Omental fat pad (tissue), 4 donors: ENCODE measurements at places on chromosomes 13 and 19.

GRCh38 chr19:35098413-35099049, 17.1 kb upstream of the FXYD3 start:
- DNase-seq, result no peak

DNA sequence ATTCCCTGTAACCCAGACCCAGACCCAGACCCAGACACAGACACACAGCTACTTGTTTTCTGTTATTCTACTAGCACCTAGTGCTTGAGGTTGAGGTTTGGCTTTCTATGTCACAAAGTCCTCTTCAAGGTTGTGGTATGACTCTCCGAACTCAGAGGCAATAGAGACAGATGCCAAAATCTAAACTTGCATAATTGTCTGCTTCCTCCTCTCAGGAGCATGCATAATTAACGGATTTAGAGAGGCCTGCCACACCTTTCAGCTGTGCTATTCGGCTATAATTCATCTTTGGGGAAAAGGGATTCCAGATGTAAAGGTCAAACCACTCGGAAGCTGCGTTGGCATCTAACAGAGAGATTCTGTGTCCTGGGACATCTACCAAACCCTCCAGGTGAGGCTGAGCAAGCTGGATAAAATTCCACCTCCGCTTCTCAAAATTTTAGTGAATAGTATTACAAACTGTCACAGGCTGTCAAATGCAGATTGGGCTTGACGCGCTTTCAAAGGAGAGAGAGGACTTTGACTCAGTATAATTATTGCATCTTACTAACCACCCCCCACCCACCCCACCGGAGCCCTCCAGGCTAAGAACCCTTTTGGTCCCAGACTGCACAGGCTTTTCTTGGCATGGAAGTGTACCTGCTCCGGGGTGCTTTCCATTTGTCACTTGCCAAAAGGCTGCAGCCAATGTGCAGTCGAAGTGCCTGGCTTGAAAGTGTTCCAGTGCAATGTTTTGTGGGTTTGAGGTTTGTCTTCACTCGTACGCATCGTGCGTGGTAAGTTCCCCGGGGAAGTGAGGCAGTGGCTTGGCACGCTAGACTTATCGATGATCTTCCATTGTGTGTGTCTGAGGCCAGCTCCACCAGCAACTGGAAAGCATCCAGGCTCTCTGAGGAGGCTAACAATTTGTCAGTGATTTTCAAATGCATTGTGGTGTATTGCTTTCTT, 194.1 kb downstream of the TDRD3 start:
- no peak for DNase-seq

DNA sequence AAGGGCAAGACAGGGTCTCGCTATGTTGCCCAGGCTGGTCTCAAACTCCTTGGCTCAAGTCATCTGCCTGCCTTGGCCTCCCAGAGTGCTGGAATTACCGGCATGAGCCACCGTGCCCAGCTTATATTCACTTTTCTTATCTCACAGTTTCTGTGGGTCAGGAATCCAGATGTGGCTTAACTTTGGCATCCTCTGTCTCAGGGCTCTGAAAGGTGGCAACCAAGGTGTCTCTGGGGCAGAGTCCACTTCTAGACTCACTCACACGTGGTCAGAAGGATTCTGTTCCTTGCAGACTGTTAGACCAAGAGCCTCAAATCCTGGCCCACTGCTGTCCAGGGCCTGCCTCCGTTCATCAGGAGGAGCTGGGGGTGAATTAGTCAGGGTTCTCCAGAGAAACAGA, 7.6 kb upstream of the LMNB2 start:
- DNase-seq, result no peak

DNA sequence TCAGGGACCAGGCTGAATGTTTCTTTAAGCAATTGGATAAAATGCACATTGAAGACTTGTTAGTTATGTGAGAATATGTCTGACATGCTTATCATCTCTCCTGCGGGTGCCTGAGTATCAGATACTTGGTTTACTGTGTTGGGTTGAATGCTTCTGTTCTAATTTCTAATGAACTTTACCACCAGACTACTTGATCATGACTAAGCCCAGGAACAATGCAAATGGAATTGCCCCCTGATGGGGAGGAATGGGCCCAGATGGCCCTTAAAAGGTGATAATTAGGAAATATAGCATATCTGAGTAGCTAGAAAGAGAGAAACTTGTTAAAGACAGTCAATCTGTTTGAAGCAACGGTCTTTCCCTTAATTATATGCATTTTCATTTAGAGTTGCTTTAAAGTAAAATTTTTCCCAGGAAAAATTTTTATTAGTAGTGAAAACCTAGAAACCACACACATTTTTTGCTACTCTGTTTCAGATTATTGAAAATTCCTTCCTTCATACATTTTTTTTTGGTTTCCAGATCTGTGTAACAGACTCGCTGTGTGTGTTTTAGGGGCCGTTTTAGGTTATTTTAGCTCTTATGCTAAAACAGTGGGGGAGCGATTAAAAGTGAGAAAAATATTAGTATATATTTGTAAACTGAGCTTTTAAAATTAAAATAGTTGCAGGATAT, 186.6 kb downstream of the TM9SF2 start:
- DNase-seq, result no peak

DNA sequence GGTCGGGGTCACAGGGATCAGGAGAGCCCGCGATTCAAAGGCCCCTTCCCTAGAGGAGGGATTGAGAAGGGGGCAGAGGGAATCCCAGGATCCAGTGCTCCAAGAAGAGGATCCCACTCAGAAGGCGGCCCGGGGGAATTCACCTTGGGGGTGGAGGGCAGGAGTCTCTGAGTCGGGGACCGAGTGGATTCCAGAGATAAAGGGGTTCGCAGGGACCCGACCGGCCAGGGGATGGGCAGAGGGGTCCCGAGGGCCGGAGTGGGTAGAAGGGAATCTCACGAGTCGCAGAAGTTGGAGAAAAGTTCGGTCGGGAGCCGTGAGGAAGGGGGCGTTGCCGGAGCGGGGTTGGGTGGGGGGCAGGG, 261 bp downstream of the PRKD2 start:
- no peak for DNase-seq

GRCh38 chr13:23705583-23705982, 135.4 kb downstream of the TNFRSF19 start:
- DNase-seq, result no peak

DNA sequence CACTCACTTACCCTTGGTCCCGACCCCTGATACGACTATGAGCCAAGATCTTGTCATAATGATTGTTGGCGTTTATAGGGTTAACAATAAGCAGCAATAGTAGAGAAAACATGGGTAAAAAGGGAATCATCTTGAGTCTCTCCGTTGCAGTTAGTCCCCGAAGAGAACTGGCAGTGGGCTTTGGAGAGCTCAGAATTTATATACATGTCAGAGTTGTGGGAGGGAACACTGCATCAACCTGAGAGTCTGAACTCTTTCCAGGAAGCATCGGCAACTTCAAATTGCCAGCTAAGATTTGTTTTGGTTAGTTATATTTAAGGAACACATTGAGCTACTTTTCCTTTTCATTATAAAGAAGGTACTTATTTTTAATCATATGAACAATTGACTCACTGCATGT, at the start of gene POSTN:
Gene POSTN (minus strand): TSS at position 172 of the 400 bp plus-strand sequence. CDS start 42 bp downstream, at position 130.
- no peak for DNase-seq

GRCh38 chr13:26060357-26060756, 8.5 kb upstream of the SHISA2 start:
- DNase-seq, result no peak

GRCh38 chr19:5030822-5031221, 61.9 kb downstream of the KDM4B start:
- no peak for DNase-seq

DNA sequence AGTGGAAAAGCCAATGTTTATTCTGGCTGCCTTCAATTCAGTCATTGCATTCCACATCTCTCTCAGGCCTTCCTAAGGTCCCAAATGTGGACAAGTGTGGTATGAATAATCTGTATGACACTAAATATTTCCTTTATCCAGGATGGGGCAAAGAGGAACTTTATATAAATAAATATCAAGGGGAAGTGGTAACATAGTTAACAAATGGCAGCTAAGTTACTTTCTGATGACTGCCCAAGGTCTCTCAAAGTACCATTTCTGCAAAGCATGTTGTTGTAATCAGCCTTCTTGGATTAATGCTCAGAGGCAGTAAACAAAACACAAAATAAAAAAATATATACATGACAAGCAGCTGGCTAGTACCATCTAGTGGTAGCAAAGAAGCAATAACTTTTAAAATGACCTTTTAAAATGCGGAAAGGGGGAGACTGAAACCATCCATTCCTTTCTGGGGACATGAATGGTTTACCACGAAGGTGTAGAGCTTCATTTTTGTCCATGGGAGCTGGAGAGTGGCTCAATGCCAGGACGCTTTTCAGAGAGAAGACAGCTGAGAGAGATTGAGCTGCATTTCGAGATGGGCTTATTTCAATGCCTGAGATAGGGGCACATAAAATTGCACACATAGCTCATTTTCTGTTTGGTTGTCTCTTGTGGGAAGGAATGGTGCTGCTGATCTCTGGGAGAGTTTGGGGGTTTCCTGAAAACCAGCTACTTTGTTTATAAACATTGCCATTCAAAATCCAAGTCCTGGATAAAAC, 259.2 kb downstream of the RFC3 start:
- no peak for DNase-seq

DNA sequence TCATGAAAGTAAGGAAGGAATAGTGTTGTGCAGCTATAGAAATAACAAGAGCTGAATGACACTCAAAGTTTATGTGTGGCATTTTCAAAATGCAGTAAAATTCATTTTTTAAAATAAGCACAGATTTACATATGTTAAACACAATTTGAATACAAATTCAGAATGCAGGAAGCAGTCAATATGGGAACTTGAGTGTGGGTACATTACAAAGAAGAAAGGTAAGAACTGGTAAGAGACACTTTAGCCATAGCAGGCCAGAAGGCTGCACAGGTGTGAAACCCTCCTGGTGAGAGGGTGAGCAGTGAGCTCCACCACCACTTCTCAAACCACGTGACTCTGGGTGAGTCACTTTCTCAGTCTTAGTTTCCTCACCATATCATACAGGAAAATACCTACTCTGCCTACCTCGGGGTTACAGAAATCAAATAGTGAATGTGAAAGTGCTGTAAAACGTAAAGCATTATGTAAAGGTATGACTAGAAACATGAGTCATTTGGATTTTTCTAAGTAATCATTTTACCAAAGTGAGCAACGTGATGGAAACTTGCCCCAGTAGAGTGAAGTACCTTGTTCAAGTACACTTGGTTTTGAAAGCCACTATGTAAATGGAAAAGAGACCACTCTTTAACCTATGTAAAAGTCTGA, 40.5 kb downstream of the USP12 start:
- no peak for DNase-seq

DNA sequence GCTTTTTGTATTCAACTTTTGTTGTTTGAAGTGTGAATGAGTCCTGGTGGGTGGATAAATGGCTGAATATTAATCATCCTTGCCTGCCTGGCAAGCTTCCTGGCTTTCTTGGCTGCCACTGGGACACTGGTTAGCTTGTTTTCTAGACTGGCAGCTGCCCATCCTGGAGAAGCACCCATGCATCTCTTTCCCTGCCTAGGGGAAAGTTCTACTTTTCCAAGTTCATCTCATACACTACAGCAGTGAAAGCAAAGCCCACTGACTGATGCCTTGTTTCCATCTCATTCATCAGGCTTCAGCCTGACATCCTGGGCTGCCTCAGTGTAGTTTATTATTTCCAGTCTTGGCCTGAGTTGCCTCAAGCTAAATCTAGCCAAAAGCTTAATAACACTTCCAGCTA, 244.8 kb downstream of the PCDH20 start:
- DNase-seq, result no peak

DNA sequence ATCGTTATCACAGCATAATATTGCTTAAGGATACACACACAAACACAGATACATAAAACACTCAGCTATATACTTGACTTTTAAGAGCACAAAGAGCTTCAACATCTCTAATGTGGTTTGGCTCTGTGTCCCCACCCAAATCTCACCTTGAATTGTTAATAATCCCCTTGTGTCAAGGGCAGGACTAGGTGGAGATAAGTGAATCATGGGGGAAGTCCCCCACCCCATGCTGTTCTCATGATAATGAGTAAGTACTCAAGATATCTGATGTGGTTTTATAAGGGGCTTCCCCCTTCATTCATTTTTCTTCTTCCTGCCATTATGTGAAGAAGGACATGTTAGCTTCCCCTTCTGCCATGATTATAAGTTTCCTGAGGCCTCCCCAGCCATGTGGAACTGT, 481.4 kb downstream of the PCDH9 start:
- no peak for DNase-seq

DNA sequence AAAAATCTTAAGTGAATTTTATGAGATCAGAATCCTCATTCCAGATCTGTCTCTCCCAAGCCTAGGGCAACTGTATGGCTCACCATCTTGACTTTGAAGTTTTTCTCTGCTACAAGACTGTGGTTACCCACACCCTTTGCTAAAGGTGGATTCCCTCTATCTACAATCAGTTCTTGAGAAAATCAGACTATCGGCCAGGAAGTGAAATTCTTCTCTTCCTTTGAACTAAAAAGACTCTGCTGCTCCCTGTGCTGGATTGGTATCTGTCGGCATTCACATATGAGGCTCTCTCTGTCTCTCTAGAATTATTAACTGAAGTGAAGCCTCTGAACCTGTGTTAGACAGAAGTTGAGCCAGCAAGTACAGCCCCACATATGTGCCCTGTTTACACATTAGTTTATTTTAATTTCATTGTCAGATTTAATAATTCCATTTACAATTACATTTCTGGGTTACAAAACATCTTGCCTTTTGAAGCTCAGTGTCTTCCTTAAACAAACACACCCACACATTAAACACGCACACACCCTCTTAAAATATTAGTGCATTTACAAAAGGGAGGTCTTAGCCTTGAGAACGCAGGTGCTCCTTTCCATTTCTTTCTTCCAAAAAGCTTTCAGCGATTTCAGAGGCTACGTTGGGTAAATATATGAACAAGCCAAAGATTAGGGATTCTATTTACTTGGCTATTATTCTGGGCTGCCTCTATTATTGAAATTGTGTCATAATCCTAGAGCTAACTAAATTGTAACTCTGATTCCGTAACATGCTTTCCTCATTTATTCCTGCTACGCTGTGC, 145.7 kb downstream of the MIPEP start:
- no peak for DNase-seq

DNA sequence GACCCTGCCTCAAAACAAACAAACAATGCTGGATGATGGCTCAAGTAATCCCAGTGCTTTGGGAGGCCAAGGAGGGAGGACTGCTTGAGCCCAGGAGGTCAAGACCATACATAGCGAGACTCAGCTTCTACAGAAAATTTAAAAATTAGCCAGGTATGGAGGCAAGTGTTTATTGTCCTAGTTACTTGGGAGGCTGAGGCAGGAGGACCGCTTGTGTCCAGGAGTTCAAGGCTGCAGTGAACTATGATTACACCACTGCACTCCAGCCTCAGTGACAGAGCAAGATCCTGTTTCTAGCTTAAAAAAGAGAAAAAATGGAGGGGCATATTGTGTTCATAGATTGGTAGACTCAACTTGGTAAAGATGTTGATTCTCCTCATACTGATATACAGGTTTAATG, 36.2 kb downstream of the KPNA3 start:
- no peak for DNase-seq
